ENCODE measurements at places on chromosomes 13 and 19.
A peak's percentile ranks its signal among the peaks of the same experiment; 100 is the strongest.

DNA sequence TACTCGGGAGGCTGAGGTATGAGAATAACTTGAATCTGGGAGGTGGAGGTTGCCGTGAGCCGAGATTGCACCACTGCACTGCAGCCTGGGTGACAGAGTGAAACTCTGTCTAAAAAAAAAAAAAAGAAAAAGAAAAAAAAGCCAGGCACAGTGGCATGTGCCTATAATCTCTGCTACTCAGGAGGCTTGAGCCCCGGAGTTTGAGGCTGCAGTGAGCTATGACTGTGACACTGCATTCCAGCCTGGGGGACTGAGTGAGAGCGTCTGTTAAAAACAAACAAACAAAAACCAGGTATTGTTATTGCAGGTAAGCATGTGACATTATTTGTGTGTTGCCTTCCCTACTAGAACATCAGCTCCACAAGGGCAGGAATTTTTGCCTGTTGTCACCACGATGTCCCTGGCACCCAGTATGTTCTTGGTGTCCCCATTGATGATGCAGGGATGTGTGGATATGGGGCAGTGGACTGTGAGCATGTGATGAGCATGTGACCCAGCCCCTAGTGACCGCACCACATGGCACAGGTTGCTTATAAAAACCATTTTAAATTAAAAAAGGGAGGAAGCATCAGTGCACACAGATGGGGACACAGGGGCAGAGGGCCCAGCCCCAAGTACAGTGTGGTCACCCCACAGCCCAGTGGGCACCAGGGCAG, 1.6 kb upstream of the KANK2 start:
- DNase-seq: no peak

- DNase-seq: no peak
Observed at GRCh38 chr19:2536461-2536860, 60.5 kb downstream of the GADD45B start.

DNA sequence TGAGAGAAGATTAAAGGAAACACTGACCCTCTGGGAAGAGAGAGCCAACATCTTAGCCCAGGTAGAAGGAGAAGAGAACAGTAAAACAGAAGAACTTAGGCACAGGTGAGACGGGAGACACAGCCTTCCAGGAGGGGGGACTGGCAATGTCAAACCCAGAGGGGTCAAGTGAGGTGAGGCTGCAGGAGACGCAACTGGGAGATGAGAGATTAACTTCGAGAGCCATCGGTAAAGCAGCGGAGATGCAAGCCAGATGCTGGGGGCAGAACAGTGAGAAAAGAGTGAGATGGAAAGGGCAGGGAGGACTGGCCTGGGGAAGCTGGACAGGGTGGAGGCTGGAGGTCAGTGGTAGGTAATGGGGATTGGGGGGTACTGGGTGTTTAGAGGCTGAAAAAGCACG, 5.2 kb downstream of the INSR start:
- no peak for DNase-seq

GRCh38 chr19:46478356-46478986, 7.1 kb upstream of the PNMA8A start:
- DNase-seq: peak; percentile 74

GRCh38 chr13:43728421-43728820, 58.4 kb downstream of the ENOX1 start:
- no peak for DNase-seq

GRCh38 chr19:1294688-1295087, 9.0 kb downstream of the EFNA2 start:
- no peak for DNase-seq

DNA sequence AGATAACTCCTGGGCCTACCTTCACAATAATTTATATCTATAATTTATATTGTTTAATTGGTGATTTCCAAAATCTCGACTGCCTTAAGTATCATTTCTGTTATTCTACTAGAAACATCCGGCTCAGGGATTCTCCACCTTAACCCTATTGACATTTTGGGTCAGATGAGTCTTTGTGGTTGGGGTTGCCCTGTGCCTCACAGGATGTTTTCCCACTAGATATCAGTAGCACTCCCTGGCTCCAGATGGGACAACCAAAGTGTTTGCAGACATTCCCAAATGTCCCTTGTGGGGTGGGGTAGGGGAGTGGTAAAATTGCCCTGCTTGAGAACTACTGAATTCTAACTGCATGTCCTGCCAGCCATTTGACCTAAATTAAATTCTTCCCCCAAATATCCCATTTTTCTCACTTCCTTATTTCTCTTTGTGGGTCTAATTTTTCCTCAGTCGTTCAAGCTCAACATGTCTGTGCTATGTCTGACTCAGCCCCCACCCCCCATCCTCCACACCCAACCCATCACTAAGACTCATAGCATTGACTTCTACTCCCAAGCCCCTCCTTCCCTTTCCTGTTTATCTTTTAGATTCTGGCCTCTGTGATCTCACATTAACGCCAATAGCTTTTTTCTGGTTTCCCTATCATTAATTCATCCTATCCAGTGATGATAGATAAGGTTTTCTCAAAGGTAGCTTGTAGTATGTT, 545.1 kb downstream of the EFNB2 start:
- no peak for DNase-seq

DNA sequence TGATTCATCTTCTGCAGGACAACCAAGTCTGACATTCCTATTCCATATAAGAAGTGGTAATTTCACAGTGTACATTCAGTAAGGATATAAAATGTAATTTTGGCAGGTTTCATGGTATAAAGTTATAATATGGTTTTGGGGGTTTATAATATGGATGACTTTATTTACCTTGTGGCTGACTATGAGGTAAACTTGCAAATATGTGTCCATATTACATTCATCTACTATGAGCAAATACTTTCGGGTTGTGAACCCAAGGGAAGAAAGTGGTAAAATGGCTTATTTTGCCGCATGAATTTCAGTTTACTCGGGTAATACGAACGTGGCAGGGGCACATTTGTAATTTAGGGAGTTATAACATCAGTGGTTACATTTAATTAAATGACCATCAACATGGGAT, 86.7 kb upstream of the TNFSF11 start:
- DNase-seq: no peak

Data from NCI-H1105 treated with DMSO at 0.1 percent for 48 hours (cell line).